ENCODE measurements at places on chromosomes 11 and 22. TPM values are rescaled to one million over a fixed set of nuclear protein-coding genes. Genes with fewer than 3 reads are reported as not detected.

- no peak for DNase-seq
Measured at GRCh38 chr11:31096191-31096805, 273.2 kb downstream of the DCDC1 start.

DNA sequence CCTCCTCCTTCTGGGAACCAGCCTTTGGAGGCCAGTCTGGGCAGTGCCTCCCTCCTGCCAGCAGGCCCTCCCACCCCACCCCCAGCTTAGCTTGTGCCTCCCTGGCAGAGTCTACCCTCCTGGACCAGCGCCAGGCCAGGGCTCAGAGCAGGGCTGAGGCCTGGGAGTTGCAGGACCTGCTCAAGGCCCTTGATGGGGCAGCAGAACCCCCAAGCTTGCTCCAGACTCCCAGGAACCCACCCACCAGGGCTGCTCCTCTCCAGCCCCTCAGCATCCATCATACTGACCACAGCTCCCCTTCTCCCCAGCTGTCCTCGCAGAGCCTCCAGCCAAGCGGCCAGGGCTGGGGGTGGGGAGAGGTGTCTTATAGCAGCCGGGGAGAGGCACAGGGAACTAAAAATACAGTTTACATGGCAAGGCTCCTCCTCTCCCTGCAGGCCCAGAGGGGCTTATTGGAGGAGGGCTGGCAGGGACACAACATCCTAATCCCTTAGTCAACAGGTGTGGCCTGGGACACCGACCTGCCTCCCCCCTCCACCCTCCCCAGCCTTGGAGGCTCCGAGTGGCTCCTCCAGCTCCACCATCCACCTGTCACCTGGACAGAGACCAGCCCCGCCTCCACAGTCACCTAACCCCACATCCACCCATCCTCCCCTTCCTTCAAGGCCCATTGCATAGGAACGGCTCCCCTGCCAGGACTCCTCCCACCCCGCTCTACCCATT lies 5.2 kb upstream of the MB start:
- DNase-seq: peak; percentile 27

GRCh38 chr11:117201658-117202305 lies 2.6 kb downstream of the TAGLN start:
- no peak for DNase-seq

The SYCE3 gene
- not detected for total RNA-seq

DNA sequence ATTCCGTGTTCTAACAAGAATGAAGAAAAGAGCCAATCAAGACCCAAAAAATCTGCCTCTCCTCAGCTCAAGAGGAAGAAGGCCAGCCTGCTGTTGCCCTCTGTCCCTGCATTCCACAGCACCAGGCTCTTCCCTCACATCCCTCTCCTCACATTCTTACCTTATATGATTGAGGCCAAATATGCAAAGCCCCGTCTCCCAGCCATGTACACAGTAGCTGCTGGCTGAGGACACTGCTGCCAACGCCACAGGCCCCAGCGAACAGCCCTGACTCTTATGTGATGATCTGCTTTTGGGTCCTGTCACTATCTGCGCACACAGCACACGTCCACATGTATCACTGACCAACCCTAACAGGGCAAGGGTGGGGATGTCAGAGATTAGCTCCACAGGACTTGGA lies 60.2 kb downstream of the MICAL3 start:
- DNase-seq: no peak

Data from H4 (cell line).